T-helper 1 cell treated with Interleukin-12 subunit alpha and Interleukin-12 subunit beta and Interleukin-4 antibody, amounts not matched to agents 30 ng/mL and 1 ng/mL, for 36 hours (primary cell): ENCODE measurements at places on chromosomes 5 and 9. TPM values are rescaled to one million over a fixed set of nuclear protein-coding genes. Genes with fewer than 3 reads are reported as not detected.

The LARP1 gene
- 239 and 240 TPM in 2 replicates for total RNA-seq

The PCDHGB7 gene
- 0.07 and 0.29 TPM in 2 replicates for total RNA-seq

The OBP2B gene
- total RNA-seq: not detected in 2 replicates

The PCDHB4 gene
- not detected in 2 replicates for total RNA-seq

The INSL6 gene
- total RNA-seq: not detected in 2 replicates

The EQTN gene
- total RNA-seq: not detected in 2 replicates

The ELP1 gene
- total RNA-seq: 27.9 and 32.9 TPM in 2 replicates

The FCN2 gene
- not detected in 2 replicates for total RNA-seq

The PRKAA1 gene
- total RNA-seq: 71.4 and 78.7 TPM in 2 replicates

The SVEP1 gene
- total RNA-seq: not detected in 2 replicates
